ENCODE measurements at places on chromosomes 16 and 17.

GRCh38 chr16:20300312-20301097 lies 26.8 kb downstream of the GP2 start:
- peak; percentile 2 for DNase-seq

- DNase-seq, result no peak
These were observed 83.8 kb downstream of the VPS53 start for GRCh38 chr17:630801-631200.

DNA sequence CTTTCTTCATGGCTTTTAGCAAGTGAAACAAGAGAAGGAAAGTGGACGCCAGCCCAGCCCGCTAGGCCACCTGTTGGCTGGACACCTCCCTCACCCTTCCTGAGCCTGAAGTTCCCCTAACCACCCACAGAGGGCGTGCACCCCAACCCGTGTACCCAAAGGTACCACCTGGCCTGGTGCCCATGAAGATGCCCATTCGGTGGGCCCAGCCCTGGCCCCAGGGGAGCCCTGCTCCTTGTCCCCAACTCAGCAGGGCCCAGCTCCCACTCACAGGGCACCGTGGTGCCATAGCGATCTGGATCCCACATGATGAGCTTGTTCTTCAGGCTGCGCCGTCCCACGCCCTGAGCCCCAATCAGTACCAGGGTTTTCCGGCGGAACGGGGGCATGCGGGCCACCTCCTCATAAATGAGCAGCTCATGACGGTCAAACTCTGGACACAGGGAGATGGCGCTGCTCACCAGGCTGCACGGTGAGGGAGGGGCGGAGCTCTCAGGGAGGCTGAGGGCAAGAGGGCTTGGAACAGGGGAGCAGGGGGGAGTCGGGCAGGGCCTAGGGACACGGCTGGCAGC lies 26.8 kb downstream of the MPP2 start:
- peak; percentile 48 for DNase-seq

GRCh38 chr16:56231-56927 lies 2.8 kb downstream of the SNRNP25 start:
- DNase-seq, result no peak

DNA sequence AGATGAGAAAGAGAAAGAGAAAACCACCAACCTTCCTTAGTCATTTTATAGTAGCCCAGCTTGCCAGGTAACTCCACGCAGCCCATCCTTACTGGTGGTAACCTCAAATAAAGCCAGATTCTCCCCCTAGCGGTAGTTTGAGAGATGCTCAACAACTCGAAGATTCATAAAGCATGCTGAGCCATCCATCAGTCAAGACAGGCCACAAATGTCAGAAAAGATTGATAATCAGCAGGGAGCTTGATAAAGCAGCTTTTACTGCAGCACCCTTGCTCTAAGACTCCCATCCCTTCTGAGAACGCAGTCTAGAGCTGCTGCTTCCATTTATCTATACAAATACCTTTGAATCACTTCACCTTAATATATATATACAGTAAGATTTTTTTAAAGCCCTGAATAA lies 451.5 kb upstream of the HSBP1 start:
- no peak for DNase-seq

DNA sequence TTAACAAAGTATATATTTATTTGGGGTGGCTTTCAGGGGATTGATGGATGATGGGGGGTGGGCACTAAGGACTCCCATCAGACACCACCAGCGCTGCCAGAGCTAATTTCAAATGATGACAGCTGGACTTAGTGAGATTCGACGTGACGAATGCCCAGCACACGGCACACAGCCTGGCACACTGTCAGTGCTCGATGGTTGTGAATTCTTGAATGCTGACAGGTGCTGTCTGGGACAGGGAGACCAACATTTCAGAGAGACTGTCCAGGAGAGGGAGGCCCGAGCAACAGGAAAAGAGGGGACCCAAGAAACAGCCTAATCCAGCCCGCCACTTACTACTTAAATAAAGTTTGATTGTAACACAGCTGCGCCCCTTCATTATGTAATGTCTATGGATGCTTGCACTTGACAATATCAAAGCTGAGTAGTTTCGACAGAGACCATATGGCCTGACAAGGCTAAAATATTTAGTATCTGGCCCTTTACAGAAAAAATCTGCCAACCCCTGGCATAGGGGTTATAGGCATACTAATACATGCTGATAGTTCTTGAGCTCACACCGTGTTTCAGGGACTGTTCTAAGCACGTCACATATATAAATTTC lies 6.2 kb upstream of the MPRIP start:
- no peak for DNase-seq

- DNase-seq, result no peak
These were observed 48.0 kb downstream of the RBFOX3 start for GRCh38 chr17:79562931-79563210.

DNA sequence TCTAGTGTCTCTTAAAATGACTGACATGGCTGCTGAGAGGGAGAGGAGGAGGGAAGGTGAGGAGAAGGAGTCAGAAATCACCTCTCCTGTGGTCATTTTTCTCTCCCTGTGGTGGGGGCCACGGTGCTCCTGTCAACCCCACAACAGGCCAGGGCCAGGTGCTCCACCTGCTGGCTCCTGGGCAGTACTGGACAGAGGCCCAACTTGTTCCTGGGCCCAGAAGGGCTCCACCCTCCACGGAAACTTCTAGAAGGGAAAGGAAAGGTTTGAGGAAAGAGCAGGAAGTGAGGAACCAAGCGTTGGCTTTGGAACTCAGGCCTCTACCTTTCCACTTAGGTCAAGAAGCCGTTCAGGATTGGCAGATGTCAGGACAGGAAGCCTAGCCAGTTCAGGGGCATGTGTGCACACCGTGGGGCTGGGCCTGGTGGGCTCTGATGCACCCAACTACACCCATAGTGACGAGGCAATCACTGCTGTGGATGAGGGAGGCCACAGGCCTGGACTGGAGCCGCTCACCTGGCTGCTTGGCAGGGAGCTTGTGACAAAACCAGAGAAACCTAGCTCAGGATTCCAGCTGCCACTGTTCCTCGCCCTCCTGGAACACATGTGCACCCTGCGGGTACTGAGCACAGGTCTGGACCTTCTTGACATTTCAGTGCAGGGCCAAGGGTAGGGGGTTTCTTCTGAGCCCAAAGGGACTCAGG lies 36.1 kb downstream of the WNT3 start:
- DNase-seq, result peak; percentile 13

DNA sequence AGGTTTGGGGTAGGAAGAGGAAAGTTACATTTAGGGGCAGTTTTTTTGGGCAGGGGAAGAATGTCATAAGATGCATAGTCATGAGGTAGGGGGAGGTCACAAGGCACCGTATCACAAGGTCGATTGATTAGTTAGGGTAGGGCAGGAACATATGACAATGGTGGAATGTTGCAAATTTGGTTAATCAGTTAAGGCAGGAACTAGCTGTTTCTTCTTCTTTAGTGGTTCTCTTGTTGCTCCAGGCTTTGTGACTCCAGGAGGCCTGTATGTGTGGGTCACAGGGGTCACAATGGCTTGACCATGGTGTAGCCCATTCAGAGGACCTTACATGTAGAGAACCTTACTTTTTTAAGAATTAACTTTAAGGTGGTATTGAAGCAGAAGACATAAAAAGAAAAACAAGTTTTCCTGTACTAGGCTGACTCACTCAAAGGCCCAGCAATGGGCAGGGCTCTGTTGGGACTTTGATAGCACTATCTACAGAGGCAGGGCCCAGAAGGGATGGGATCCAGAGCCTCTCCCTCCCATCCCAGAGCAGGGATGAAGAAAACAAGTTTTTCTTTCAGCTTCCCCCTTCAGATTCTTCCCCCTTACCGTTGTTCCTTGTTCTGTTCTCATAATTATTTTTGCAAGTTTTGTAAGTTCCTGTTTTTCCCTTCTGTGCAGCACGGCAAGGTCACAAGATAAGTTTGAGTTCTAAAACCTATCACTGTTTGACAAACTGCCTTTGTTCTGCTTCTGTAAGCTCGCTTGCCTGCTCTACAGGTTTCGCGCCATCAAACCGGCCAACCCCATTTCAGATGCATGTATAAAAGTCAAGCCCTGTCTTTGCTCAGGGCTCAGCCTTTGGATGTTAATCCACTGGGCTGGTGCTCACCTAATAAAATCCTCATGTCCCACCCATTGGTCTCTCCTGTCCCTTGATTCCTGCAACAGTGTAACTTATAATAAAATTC lies 45.8 kb upstream of the ATF7IP2 start:
- no peak for DNase-seq

GRCh38 chr17:64213995-64214811 lies 48.9 kb downstream of the TEX2 start:
- DNase-seq, result no peak

DNA sequence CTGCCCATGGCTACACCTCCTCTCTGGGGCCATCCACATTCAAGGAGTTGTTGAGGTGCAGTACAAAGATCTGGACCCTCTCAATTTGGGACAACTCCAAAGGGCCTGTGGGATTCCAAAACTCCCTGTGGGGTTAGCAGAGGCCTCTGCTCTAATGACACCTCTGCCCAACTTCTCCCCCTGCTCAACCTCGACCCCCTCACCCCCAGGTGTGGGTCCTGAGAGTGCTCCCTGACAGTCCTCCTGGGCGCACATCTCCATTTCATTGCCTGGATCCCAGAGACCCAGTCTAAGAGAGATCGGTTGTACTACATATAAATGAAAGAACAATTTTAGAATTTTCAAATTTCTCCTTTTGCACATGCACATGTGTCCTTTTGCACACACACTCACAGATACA lies 73.0 kb upstream of the NKD1 start:
- no peak for DNase-seq

DNA sequence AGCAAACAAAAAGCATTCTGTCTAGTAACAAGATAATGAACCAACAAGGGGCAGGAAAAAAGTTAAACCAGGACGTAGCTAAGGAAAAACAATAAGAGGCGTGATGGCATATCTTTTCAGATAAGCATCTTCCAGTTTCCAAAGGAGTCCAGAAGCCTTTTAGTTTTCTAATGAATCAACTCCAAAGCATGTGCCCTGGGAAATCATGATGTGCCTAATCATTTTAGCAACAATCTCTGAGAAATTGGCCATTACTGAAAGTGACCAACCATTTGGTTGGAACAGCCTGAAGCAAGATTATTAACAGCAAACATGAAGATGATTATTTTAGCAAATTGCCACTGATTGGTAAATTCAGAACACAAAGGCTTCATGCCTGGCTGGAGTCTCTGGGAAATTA lies 440.9 kb upstream of the MAF start:
- no peak for DNase-seq

DNA sequence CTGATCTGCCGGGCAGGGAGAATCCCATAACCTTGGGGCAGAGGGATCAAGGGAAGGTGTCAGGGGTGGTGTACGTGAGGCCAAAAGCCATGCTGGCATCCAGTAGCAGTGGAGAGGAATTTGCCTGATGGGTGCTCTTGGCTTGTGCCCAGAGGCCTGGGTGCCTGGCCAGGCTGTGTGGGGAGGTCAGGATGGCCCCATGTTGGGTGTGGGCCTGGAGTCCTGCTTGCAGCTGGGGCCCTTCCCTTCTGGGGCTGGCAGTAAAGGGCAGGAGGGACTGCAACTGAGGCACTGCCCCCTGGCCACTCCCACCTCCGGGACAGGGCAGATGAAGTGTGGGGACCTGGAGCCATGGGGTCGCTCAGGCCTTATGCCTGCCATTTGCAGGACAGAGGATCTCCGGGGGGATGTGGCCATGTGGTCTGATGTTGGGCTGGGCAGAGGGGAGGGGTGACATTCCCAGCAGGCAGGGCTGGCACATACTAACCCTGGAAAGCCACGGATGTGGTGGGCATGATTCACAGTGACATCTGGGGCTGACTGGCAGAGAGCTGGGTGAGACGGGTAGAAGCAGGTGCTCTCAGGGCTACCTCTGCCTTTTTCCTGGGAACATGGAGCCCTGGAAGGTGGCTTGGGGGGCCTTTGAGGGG lies 3.5 kb downstream of the FMNL1 start:
- DNase-seq, result peak; percentile 78

DNA sequence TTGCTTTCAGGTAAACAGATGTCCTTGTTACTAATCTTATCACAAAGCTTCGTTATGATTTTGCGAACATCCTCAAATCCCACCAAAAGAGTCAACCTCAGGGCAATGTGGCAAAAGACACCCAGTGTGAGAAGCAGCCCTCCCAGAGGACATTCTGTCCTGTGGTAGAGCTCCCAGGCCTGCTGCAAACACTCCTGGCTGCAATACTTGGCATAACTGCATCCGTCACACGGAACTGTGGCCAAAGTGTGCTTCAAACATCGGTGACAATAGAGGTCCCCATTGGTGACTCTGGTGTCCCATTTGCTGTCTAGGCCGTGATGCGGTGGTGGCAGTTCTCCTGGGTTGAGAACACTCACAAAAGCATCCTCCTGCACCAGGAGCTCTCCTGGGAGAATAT lies 29.5 kb downstream of the SMYD4 start:
- no peak for DNase-seq

DNA sequence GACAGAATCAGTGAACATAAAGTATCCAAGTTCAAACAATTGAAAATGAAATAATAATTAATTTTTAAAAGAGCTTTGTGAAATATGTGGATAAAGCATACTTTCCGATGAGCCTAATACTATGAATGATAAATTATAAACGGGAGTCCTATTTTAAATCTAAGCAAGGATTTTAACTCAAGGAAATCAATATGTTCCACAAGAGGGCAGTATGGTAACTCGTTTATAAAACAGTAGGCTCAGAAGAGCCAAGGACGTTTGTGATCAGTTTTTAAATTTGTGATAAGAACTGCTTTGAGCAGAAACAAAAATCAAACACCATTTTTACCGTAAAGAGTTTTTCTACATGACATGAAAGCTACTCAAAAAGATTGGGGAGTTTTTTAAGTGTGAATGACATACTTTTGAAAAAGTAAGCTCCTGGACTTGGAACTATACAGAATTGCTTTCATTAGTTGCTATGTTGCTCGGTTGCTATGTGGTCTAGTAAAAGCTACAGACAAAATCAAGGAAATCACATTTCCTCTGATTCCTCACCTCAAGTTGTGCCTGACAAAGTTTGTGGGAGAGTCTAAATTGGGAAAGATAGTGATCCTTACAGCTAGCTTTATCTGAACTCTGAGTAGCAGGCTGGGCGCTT lies 11.8 kb upstream of the TEKT1 start:
- DNase-seq, result no peak

DNA sequence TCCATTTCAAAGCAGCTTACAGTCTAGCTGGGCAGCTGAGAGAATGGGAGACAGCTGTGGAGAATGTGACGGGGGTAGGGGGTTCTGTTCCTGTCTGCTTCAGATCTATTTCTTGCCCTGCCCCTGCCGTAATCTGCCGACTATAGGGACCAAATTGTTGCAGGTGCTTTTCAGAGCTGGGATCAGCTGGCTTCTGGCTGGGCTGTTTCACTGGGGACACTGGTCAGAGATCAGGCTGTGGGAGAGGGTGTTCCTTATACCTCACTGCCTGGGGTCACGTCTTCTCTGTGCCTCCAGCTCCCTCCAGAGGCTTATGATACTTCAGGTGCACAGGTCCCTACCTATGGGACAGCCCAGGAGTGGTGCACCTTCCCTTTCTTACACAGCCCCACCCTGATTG lies 514.9 kb upstream of the GOT2 start:
- no peak for DNase-seq

- DNase-seq, result no peak
These were observed 8.5 kb upstream of the KPNB1 start for GRCh38 chr17:47641202-47641601.
